Stimulated activated CD4-positive, alpha-beta T cell treated with anti-CD3 and anti-CD28 coated beads, Interleukin-15, amount 100 ng/mL, for 1 hour (primary cell): ENCODE measurements at places on chromosomes 13 and 19.
A peak's percentile ranks its signal among the peaks of the same experiment; 100 is the strongest.

DNA sequence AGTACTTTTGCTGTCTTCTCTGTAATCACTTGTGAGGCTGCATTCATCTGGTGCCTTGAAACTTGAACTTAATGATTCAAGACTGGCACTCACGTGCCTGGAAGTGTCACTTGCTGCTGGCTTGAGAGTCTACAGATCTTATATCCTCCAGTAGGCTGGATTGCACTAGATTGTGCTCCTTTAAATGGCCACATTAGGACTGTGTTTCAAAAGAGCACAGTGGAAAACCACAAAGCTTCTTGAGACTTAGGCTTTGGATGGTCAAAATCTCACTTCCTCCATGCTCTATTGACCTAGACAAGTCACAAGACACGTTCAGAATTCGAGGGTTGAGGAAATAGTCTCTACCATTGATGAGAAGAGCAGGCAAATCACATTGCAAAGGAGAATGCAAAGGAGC, 1278.8 kb upstream of the MIR17HG start:
- no peak for DNase-seq

GRCh38 chr13:73740666-73741065, 393.5 kb downstream of the KLF12 start:
- DNase-seq = no peak

- DNase-seq = no peak
Observed at GRCh38 chr13:91655731-91656130, 257.3 kb downstream of the GPC5 start.

DNA sequence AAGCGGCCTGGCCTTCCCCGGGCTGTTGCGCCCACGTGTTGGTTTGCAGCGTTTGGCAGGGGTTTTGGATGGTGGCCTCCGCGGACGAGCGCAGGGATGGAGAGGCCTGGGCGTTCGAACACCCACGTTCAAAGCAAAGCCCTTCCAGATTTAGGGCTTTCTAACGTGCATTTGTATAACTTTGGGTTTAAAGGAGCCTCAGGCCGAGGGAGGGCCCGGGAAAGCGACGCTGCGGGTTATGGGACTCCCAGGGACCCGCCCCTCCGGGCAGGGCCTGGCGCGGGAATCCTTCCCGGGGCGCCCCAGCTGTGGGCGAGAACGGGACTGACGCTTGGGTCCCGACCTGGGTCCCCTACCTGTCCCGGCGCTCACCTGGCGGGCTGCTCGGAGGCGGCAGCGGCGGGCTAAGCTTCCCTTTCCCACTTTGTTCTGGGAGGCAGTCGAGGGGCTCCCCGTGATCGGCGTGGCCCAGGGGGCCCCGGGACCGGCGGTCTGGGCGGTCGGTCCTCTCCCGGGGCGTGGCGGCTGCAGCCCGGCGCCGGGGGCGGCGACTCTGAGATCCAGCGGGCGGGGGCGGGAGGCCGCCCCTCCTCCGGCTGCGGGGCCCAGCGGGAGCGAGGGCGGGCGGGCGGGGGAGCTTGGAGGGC, at the start of gene FBXO17:
Gene FBXO17, minus strand, starts transcription at position 529 of the 647 bp plus-strand sequence. CDS start 25,423 bp downstream, outside the sequence.
- no peak for DNase-seq

DNA sequence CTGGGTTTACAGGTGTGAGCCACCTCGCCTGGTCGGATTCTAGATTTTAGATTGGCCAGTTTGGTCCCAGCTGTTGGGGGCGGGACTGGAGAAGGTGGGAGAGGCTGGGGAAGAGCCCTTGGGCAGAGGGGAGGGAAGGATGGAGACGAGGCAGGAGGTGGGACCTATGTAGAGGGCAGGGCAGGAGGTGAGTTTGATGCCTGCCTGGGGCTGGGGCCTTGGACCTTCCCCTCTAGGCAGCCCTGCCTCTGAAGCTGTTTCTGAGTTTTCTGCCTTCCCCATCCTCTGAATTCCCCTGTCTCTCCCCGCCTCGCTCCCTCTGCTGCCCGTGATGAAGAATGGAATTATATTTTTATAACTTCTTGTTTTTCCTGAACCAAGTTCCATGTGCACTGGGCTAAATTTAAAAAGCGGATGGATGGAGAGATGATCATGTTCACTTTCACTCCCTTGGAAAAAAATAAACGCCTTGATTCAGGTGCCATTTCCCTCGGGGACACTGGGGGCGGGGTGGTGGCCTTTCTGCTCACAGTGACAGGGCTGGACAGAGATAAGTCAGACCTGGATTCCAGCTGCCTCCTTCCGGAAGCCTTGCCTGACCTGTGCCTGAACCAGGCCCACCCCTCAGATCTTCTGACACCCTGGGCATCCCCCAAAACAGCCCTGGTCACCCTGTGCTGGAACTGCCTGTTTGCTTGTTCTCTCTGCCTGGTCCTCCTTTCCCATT, 16.5 kb upstream of the TNFAIP8L1 start:
- DNase-seq = no peak

DNA sequence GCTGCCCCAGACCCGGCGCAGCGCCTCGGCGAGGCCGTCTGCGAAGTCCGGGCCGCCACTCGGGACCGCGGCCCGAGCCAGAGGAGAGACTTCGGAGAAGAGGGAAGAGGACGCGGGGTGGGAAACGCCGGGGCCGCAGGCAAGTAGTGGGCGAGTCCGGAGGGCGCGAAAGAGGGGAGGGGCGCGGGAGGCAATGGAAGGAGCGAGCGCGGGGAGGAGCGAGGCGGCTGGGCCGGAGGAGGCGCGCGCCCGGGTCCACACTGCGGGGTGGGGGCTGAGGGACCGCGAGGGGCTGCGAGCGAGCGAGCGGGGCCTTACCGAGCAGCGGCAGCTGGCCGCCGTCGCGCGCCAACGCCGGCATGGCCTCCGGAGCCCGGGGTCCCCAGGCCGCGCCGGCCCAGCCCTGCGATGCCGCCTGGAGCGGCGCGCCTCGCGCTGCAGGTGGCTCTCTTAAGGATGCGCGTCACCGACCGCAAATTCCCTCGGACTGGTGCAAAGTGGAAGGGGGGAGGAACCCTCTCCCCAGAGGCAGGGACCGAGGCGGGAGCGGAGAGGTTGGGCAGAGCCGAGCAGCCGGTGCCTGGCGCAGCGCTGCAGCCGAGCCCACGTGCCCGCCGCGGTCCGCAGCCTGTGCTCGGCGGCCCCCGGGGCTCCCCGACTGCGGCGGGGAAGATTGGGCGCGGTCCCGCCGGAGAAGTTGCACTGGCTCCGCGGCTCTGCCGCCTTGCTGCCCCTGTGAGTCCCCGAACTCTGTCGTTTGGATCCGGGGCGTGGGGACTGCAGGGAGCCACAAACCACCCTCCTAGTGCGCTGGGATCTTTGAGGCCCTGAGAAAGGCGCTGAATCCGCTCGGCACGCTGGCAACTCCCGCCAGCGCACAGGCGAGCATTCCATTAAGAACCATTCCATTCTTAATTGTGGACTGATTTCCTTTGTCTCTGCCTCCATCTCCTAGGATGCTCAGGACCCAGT, at the start of gene FLT3:
Gene FLT3, minus strand, starts transcription at position 427 of the 972 bp plus-strand sequence. Its CDS starts 66 bp downstream, at position 361.
- no peak for DNase-seq

GRCh38 chr19:44746946-44747738, 1.4 kb upstream of the BCL3 start:
- DNase-seq = peak; percentile 90

DNA sequence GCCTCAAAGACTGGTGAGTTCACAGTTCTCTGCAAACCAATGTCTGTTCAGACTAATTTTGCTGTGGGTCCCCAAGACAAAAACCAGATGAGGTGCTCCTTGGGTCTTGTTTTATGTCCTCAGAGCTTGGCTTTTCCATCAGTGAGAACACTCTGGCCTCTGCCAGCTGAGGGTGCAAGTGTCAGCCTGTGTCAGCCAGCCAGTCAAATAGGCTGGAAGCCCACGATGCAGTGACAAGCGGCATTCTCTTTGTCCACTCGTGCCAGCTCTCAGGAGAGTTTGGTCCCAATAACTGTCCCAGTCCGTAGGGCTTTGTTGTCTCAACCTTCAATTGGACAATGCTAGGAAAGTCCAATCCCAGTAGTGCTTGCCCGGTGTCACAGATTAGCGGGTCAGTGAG, 9.4 kb upstream of the AKT2 start:
- no peak for DNase-seq

DNA sequence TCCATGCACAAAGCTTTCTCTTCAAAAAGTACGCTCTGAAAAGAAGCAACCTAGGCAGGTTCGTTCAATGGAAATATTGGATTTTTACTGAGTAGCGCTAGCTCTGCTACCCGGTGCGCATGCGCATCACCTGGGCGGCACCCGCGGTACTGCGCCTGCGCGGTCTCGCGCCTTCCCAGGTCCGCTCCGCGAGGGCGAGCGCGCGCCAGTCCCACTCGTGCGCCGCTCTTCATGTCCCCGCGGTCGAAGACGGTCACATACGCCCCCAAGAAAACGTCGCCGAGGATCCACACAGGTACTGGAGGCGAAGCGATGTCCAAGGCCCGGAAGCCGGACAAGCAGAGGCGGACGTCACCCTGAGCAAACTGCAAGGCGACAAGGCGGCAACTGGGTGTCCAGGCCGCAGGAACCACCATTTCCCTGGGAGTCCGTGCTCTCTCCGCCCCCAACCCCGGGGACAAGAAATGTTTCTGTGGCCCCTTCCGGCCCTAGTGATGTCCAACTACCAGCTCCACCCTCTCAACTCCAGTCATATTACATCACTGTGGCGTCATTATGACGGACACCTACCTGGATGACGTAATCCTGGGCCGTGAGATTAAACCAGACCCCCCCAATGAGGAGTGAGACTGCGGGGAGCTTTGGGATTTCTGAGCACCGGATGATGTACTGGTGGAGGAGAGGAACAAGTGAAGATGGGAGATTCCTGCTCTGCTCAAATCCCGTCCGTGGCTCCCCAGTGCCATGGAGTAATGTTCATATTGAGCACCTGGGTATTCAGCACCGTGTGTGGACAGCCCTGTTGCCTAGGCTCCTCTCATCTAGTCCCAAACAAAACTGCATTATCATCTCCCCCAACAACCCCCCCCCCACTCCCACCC, 4.8 kb upstream of the KCNC3 start:
- peak; percentile 80 for DNase-seq

GRCh38 chr19:47511681-47512080, 3.2 kb downstream of the NAPA start:
- DNase-seq = no peak

GRCh38 chr19:42323852-42324654, 1.4 kb upstream of the MEGF8 start:
- DNase-seq = no peak
